NAMALWA (cell line): ENCODE measurements at places on chromosomes 5 and 9.

DNA sequence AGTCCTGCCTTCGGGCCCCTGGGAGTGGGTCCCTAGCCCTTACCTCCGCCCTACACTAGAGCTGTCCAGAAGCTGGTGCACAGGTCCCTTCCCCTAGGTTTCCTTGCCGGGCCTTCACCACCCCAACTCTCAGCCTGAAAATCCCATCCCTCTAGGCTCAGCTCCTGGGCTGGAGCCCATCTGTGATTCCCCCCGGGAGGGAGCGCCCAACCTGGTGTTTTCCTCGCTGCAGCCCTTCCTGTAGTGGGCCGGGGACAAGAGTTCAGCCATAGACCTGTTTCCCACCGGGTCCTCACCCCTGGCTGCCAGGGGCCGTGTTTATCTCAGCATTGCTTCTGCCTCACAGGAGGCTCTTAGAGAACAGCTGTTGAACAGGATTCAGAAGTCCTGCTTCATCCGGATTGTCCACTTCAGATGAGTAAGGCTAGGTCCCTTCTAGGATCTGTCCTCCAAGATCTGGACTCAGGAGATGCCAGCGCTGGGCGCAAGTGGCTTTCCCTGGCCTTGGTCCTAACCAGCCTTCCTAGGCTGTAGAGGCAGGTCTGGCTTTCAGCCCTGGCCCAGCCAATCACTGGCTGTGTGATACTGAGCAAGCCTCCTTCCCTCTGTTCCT is 965 bp downstream of the GLIPR2 start:
- no peak for DNase-seq

DNA sequence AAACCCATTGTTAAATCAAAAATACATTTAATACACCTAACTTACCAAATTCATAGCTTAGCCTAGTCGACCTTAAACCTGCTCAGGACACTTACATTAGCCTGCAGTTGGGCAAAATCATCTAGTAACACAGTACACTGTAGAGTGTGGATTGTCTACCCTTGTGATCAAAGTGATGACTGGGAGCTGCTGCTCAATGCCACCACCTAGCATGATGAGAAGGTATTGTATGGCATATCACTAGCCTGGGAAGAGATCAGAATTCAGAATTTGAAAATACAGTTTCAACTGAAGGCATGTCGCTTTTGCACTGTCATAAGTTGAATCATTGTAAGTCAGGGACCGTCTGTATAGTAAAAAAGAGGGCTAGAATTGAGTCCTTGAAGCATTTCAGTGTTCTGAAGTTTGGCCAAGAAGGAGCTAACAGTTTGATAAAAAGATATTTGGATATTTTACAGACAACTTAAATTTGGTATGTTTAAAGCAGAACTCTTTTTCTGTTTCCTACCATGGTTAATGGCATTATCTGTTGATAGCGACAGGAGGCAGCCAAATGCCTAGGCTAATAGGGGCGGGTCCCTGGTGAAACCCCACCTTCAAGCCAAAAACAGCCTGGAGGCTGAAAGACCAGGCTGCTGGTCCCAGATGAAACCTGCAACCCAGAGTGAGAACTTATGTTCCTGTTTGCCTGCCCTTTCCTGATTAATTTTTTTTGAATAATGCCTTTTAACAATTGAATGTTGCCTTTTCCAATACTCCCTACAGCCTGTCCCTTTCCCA is 23.0 kb downstream of the SMIM15 start:
- peak; percentile 2 for DNase-seq

GRCh38 chr5:180104168-180104530 is 32.6 kb upstream of the RNF130 start:
- no peak for DNase-seq

DNA sequence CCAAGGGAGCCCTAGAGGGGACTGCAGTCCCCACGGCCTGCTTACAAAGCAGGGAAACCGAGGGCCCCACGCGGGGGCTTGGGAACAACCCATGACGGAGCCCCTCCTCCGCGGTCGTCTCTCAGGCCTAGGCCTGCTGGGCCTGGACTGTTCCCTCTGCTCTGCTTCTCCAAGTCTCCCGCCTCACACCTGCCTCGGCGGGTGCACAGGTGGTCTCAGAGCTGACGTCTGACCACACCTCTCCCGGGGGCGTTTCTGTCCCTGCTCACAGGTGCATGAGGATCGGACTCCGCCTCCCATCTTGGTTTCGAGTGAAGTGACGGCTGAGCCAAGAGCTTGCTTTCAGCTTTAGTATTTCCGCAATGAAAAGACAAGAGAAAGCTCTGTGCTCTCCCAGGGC is 72.1 kb downstream of the MRPL36 start:
- DNase-seq: no peak

DNA sequence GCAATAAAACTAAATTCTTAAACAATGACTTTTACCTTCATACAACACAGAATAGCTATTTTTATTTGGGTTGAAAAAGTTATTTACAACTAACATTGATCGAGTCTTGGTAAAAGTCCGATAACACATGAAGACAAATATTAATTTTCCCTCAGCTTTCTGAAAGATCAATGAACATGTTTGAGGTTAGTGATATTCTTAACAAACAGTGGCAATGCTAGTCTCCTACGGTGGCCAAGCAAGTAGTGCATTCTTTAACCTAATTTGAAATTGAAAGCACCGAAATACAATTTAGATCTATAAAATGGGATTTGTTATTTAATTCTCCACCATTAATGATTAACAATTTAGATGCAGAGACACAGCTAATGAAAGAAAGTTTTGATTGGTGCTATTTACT is 435.1 kb downstream of the HCN1 start:
- DNase-seq: no peak

DNA sequence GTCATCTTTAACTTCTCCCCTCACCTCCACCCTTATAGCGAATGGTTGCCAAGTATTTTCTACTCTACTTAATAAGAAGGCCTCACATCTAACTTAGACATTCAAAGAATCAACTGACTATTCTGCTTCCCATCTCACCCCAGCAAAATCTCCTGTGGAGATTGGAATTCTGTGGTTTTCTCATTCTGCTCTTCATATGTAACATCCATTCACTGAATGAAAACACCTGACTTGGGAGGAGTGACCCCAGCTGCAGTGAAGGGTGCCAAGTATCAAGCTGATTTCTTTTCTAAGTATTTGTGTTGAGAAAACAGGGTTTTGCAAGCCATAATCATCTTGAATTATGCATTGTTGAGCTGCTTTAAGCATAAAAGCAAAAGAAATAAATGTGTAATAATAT is 42.5 kb upstream of the TAF1L start:
- DNase-seq: no peak

DNA sequence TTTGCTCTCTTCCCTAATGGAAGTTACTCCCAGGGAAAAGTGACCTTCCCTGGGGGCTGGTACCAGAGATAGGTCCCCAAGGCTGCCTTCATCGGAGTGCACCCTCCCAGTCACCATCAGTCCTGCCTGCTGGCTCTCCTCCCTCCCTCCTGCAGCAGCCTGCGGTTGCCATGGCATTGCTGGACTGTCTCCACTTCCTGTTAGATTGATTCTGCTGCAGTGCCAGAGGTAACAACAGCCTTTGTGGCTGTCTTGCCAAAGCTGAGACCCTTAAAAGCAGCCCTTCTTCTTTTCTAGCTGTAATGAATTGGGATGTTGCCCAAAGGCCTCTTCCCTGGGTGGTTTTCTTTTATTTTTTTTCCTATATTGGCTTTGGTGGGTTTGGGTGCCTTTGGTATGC is 78.1 kb upstream of the PRLR start:
- no peak for DNase-seq

DNA sequence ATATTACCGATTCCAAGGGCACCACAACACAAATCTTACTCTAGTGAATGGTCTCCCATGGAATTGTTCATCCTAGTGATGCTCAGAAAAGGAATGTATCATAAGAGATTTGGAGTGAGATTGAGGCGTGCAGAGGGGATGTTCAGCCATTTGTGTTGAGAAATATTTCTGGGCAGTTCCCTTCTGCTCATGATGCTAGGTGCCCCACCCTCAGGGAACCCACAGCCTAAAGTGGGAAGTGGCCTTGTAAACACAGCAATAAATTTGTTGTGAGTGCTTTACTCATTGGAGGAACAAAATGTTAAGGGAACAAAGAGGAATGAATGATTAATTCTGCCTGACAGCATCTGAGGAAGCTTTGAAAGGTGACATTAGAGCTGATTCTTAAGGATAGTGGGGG is 129.9 kb downstream of the TLE4 start:
- no peak for DNase-seq

- DNase-seq: no peak
These were observed 7.6 kb downstream of the ARHGEF37 start for GRCh38 chr5:149588936-149589335.
